ENCODE measurements at places on chromosomes 5 and 9. TPM values are rescaled to one million over a fixed set of nuclear protein-coding genes. Genes with fewer than 3 reads are reported as not detected.

DNA sequence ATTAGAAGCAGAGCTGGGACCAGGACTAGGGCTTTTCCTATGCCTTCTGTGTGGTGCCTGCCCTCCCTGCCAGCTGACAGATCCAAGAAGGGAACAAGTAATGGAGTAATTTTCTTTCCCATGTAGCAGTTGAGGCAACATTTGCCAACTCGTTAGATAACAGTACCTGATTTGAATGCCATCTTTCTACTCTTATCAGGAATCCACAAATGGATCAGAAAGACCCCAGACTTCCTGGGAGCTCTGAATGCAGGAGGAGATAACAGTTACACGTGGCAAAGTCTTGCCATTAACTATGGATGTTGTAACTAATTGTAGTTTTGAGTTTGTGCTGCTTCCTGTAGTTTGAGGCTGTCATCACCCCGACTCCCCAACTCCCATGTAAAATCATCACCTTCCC, 39.2 kb downstream of the RCL1 start:
- DNase-seq = no peak

DNA sequence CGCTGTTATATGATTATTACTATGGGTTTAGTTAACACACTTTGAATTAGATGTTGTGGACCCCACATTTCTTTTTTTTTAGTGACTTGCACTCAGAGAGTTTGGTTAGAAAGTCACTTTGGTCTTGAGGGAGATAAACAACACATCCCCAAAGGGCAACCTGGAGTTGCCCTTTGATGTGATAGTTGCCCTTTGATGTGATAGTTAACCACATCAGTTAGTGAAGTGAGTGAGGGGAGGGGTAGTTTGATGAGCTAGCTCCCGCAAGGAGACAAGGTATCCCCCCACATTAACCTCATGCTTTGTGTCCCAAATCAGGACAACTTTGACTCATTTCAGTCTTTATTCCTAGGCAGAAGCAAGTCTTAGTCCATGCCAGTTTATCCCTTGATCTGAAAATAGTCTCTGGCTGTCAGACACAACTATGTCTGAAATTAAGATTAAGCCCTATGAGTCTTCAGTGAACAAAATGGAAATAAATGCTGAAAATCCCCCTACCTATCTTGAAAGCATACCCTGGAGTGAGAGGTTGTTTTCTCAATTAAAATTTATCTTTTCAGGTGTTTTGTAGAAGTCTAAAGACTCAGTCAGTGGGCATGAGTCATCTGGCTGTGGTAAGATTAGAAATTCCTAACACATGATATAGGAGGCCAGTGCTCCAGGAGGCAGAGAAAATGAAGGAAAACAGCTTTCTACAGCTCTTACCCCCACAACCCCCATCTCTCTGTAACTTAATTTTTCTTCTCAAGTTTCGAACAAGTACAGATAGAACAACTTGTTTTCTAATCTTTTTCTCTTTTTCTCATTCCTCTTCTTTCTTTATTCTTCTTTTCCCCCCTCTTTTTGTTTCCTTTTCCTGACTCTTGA, 208.9 kb upstream of the DMRTA1 start:
- DNase-seq = no peak

GRCh38 chr5:54876556-54876955, 108.8 kb downstream of the ESM1 start:
- DNase-seq = no peak

GRCh38 chr5:2119573-2119972, 236.8 kb upstream of the IRX4 start:
- DNase-seq = no peak

Gene NR5A1
- not detected for polyA plus RNA-seq

Gene PCDHGA9
- polyA plus RNA-seq = 1.6 TPM

Gene SIT1
- 0.14 TPM for polyA plus RNA-seq

Gene ZNF454
- polyA plus RNA-seq = 1.9 TPM
